G401 (cell line): ENCODE measurements at places on chromosomes 1 and 21. TPM values are rescaled to one million over a fixed set of nuclear protein-coding genes. Genes with fewer than 3 reads are reported as not detected.

GRCh38 chr1:29121516-29121935, 2.2 kb downstream of the TMEM200B start:
- no peak for DNase-seq

- DNase-seq, result no peak
Observed at GRCh38 chr1:169113613-169114119, 7.2 kb downstream of the ATP1B1 start.

GRCh38 chr1:121519042-121519755, 334.4 kb downstream of the SRGAP2C start:
- peak; percentile 96 for DNase-seq

- DNase-seq, result peak; percentile 62
Observed at GRCh38 chr1:116433275-116434257, 60.5 kb downstream of the ATP1A1 start.

- no peak for DNase-seq
Observed at GRCh38 chr1:32198237-32199042, 2.0 kb upstream of the CCDC28B start.

- DNase-seq, result peak; percentile 83
Observed at GRCh38 chr1:109399326-109399957, 1.7 kb upstream of the SORT1 start.

GRCh38 chr1:54475357-54475881, 69.2 kb upstream of the SSBP3 start:
- no peak for DNase-seq

The COL9A2 gene
- total RNA-seq, result 4.0 and 6.4 TPM in 2 replicates

The HIVEP3 gene
- not detected in 2 replicates for total RNA-seq

DNA sequence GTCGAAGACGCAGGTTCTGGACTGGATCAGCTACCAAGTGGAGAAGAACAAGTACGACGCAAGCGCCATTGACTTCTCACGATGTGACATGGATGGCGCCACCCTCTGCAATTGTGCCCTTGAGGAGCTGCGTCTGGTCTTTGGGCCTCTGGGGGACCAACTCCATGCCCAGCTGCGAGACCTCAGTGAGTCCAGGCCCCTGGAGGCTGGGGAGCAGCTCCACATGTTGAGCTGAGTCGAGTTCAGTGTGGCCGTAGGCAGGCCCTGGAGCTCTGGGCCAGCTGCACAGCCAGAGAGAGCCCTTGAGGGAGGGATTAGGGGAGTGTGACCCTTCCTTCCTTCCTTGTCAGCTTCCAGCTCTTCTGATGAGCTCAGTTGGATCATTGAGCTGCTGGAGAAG, 1.6 kb downstream of the ELF3 start:
- no peak for DNase-seq

The GBP6 gene
- total RNA-seq, result not detected in 2 replicates

DNA sequence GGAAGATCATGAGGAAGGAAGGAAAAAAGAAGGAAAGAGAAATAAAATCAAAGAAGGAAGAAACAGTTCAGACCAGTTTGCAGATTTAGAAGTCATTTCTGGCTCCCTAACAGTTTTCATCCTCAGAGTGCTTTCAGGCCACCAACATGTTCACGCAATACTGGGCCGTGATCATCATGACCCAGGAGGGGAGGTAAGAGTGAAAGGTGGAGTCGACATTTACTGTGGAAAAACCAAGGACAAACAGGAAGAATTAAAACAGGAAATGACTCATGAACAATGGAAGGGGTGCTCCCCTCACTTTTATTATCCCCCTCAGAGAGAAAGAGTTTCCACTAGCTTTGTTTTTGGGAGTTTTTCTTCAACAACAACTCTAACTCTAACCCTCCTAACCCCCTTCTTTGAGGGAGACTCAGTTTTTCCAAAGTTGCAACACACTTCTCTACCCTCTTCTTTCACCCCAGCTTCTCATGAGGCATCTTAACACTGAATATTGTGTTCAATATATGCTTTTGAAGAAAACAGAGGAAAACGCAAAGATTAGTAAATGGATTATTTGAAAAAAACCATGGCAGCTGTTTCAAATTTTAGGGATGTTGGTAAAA, 60.4 kb downstream of the VANGL2 start:
- DNase-seq, result no peak

GRCh38 chr1:98651116-98651632, 10.3 kb upstream of the SNX7 start:
- no peak for DNase-seq

DNA sequence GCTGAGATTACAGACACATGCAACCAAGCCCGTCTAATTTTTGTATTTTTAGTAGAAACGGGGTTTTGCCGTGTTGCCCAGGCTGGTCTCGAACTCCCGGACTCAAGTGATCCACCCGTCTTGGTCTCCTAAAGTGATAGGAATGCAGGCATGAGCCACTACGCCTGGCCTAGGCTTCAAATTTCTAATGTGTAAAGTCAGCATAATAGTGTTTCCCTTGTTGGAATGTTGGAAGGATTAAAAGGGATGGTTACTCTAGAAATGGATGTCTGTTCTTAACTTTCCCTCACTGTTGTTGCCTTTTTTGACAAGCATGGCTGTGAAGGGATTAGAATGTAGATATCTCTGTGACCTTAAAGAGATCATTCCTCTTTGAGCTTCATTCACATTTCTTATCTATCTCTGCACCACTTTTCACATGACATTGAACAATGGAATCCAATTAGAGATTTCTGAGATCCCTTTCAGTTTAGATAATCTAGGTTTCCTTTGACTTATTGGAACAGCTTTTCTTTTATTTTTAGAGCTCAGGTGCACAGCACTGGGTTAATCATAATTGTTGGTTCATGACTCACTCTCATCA, 33.7 kb downstream of the NFASC start:
- no peak for DNase-seq

The ASPM gene
- 15.7 and 30.0 TPM in 2 replicates for total RNA-seq

The TTC13 gene
- total RNA-seq, result 3.5 and 14.8 TPM in 2 replicates

DNA sequence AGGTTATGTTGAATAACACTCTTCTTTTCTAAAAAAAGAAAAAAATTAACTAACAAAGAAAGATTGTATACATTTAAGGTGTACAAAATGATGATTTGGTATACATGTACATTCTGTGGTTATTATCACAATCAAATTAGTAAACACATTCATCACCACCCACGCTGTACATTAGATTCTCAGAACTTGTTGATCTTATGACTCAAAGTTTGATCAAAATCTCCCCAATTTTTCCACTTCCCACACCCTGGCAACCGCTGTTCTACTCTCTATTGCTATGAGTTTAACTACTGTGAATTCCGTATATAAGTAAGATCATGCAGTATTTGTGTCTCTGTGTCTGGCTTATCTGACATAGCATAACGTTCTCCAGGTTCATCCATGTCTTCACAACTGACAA, 469.5 kb upstream of the CHRM3 start:
- DNase-seq, result no peak

DNA sequence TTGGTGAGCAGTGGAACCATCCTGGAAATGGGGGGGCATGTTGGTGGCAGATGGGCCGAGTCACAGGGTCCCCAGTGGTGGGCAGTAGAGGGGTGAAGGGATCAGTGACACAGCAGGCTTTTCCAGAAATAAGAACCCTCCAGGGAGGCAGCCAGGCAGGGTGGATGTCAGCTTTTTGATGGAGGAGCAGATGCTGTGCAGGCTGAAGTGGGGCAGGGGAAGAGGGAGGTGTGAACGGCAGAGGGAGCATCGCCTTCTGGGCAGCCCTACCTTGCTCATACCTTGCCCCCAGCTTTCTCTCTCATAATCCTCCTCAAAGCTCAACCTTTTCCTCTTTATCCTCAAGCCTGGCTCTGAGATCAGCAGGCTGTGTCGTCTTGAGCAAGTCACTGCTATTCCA, 131.8 kb upstream of the IPO9 start:
- DNase-seq, result no peak

The RHOU gene
- 0.54 and 1.8 TPM in 2 replicates for total RNA-seq

DNA sequence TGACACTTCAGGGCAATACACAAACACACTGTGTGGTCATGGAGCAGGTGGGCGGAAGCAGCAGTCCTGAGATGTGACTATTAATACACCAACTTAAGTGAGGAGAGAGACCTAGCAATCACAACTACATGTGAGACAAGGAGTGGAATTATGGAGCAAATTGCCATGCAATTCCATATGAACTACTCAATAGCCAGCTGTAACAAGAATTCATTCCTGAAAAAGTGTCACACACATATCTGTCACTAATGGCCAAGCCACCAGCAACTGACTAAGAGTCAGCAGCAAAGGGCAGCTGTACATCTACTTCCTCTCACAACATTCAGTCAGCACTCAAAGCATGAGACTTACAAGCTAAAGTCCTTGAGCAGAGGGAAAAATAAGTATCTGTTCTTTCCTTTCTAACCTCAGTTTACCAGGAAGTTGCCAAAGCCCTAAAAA, 46.2 kb downstream of the GPR3 start:
- DNase-seq, result no peak

The LRRC7 gene
- not detected in 2 replicates for total RNA-seq

- DNase-seq, result peak; percentile 87
Observed at GRCh38 chr1:11237356-11237755, 25.0 kb downstream of the MTOR start.

The CACNA1S gene
- 0.06 TPM in 1 of 2 replicates, not detected in the other for total RNA-seq

The KRTAP10-10 gene
- not detected in 2 replicates for total RNA-seq
